Fibroblast of villous mesenchyme (primary cell): ENCODE measurements at places on chromosomes 7 and 10. TPM values are rescaled to one million over a fixed set of nuclear protein-coding genes. Genes with fewer than 3 reads are reported as not detected.

DNA sequence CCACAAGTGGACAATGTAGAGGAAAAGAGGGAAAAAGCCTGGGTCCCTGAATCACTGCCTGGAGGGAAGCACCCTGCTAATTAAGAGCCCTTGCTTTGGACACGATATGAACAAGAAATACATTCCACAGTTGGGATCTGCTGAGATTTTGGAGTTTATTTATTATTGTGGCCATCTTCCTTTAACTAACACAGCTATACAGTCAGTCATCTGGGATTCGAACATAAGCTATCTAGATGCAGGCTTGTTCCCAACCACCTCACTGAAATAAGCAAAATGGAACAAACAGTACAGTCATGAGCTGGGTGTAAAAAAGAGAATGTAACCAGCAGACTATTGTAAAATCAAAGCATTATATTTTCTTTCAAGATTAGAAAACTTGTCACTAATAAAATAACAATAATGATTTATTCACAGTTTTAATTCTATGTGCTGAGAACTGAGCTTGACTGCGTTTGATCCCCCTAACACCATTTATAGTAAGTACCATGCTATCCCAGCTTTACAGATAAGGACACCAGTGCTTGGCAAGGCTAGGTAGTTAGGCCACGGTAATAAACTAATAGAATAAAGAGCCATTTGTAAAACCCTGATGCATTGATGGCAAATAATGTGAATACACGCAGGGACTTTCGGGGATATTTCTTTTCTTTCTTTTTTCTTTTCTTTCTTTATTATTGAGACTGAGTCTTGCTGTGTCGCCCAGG is 223.8 kb upstream of the KLF6 start:
- no peak for DNase-seq

- no peak for DNase-seq
These were observed 78.1 kb downstream of the PRKCQ start for GRCh38 chr10:6501931-6502330.

DNA sequence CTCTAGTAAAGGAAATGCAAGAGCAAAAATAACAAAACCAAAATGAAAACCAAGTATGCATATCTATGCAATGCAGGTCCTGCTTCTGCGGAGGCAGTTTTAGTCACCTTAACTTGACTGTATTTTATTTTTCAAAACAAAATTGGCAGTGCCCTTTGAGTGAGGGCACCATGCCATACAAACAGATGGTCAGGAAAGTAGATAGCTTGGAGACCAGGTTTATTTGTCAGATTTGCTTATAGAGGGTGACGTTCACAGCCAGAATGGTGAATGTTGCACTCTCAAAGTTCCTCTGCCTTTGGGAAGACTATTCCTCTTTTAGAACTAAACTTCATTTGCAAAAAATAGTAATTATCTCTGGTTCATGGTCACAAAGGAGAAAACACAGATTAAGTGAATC is 801.9 kb downstream of the ANKRD7 start:
- no peak for DNase-seq

DNA sequence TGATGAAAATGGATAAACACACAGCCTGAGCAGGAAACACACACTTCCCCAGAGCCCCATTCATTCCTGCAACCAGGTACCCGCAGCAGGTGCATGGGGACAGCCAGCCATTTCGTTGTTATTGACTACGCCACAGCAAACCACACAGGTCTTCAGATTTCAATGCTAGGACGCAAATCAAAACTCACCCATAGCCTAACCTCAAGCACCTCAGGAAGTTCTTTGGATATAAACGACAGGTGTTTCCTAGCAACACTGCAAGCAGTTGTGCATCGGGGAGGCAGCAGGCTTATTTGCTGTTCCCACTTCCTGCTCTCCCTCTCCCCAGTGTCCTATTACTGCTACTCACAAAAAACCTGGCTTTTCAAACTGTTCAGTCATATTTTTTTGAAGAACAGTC is 176.5 kb upstream of the FRMD4A start:
- no peak for DNase-seq

- DNase-seq = no peak
These were observed 18.2 kb upstream of the TSPAN33 start for GRCh38 chr7:129126314-129126713.

GRCh38 chr7:91436655-91437054 is 172.4 kb downstream of the FZD1 start:
- DNase-seq = no peak

GRCh38 chr10:63268149-63268797 is 135.1 kb downstream of the NRBF2 start:
- DNase-seq = peak; percentile 58

- DNase-seq = no peak
These were observed 79.4 kb upstream of the NXPH1 start for GRCh38 chr7:8353991-8354390.

- DNase-seq = peak; percentile 15
These were observed 177.1 kb downstream of the EVX1 start for GRCh38 chr7:27419581-27420177.

DNA sequence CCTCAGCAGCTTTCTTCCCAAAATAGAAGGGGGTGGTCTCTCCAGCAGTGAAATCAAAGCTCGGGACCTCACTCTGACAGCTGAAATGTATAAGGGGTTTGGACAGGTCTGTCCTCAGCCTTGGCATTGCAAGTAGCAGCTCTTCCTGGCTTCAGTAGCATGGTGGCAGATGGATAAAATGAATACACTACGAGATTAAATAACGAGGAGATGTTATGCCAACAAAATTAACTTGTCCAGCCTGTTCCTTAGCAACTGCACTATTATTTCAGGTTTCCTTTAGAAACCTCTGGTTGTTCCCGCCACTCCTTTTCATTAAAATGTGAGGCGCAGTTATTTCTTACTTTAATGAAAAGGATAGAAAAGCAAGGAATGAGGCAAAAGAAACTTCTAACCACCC is 24.9 kb downstream of the PRLHR start:
- DNase-seq = no peak

GRCh38 chr7:159059629-159060028 is 85.0 kb downstream of the VIPR2 start:
- no peak for DNase-seq

DNA sequence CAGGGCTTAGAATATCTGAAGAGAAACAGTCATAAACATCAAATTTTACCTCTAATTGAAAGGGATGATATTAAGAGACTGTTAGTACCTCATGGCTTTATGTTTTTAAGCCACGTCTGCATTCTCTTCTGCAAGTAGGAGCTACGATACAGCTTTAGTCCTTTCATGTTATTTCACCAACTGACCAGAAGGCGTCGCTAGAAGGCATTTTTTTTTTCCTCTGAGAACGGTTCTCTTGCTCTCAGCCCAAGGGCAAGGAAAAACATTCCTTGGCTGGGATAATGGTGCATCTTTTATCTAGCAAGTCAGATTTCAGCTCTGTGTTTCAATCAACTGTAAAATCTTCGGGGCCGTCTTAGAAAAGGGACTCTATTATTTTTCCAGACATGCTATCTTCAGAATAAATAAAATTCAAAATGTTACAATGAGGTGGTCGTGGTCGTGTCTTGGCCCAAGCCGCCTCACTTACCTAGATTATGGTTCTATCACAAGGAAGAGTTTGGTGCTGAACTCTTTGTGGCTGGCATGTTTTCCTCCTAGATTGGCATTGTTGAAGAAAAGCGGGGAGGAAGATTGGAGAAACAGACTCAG is 41.6 kb upstream of the LYZL2 start:
- peak; percentile 81 for DNase-seq

GRCh38 chr7:41981046-41982040 is 255.7 kb downstream of the GLI3 start:
- DNase-seq = no peak

- DNase-seq = no peak
These were observed 27.1 kb upstream of the SLC35B4 start for GRCh38 chr7:134343796-134344195.

DNA sequence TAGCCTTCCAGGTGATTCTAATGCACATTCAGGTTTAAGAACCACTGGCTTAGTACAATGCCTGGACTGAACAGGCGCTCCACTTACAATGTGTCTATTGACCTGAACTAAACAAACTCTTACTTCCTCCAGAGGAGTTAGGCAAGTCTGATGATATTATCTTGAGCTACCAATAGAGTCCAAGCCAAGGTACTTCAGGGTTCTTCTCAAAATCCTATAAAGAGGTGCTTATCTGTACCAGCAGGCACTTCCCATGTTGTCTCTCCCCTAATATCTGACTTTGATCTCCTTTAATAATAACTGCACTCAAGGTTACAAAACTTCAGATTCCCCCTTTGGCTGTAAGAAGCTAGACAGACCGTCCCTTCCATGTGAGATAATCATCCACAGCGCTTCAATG is 157.0 kb upstream of the SVIL start:
- DNase-seq = no peak

GRCh38 chr10:66176772-66177171 is 749.1 kb upstream of the LRRTM3 start:
- peak; percentile 38 for DNase-seq

DNA sequence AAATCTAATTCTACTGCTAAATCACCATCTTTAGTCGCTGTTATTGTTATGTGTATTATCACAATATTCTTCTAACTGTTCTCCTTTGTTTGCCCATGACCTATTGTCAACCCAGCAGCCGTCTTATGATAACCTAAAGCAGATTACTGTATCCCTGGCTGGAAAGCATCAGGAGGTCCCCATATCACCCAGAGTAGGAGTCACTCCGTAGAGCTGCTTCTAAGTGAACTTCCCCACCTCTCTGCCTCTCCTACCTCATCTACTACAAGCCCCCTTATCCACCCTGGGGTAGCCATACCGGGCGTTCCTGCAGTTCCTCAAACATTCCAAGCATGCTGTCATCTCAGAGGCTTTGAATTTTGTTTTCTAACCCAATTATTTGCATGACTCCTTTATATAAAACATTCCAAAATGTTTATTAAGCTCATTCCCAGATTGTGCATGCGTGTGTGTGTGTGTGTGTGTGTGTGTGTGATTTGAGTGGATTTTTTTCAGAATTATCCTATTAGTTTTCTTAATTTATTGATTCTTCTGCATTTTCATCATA is 39.7 kb downstream of the POU6F2 start:
- DNase-seq = no peak

- DNase-seq = peak; percentile 99
These were observed 7.8 kb downstream of the ITPRIP start for GRCh38 chr10:104330168-104331110.

GRCh38 chr10:112990271-112990670 is 40.2 kb downstream of the TCF7L2 start:
- DNase-seq = no peak

GRCh38 chr10:61487506-61487905 is 34.3 kb upstream of the TMEM26 start:
- DNase-seq = no peak

DNA sequence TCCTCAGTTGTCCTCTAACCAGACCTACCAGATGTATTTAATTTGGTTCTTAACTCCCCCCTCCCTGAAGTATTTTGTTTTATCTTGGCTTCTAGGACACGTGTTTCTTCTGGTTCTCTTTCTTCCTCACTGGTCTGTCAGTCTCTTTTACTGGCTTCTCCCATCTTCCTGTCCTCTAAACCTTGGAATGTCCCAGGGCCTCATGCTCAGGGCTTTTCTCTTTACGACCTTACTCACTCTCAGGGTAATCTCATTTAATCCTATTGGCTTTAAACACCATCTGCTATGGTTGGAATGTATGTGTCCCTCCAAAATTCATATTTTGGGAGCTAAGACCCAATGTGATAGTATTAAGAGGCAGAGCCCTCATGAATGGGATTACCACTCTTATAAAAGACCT is 418.2 kb upstream of the PODXL start:
- DNase-seq = no peak

DNA sequence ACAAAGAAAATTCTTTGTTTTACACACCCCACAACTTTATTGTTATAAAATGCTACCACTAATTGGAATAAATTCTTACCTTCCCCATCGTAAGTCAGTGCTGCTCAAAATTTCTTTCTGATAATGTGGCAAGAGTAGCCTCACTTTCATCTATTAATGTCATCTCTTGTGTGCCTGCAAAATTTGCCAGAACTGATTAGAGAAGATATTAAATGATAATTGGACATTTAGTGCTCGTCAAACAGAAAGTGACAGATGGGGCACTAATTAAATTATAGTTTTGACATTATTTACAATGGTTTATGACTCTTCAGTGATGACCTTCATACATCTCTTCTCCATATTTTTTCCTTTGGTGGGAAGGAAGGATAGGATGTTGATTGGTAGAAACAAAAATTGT is 690.9 kb downstream of the NXPH1 start:
- DNase-seq = no peak

GRCh38 chr10:84328418-84329195 is at the start of gene CCSER2:
Gene CCSER2 (plus strand): TSS chr10:84328589. CDS start chr10:84371053, 42,464 bp downstream.
- DNase-seq = peak; percentile 42

GRCh38 chr7:29606830-29607229 is 43.2 kb downstream of the PRR15 start:
- no peak for DNase-seq

GRCh38 chr7:36884910-36885309 is 160.6 kb upstream of the AOAH start:
- no peak for DNase-seq

- DNase-seq = peak; percentile 22
These were observed 305.3 kb downstream of the PRPF18 start for GRCh38 chr10:13892001-13892491.

The CH25H gene
- under 0.01 and 0.64 TPM in 2 replicates for total RNA-seq

The GCK gene
- 0.43 and 0.64 TPM in 2 replicates for total RNA-seq

The NPY4R2 gene
- total RNA-seq = not detected in 2 replicates

The NME8 gene
- total RNA-seq = not detected in 2 replicates

The LIPM gene
- total RNA-seq = not detected in 2 replicates

The CYP3A5 gene
- total RNA-seq = under 0.01 and 0.43 TPM in 2 replicates

The TMEM176A gene
- under 0.01 TPM in 1 of 2 replicates, not detected in the other for total RNA-seq

The CDH23 gene
- total RNA-seq = under 0.01 TPM in 2 replicates

The SPDYE2 gene
- not detected in 2 replicates for total RNA-seq

The AGBL3 gene
- total RNA-seq = 1.3 and 1.6 TPM in 2 replicates

The GRK5 gene
- 15.5 and 16.0 TPM in 2 replicates for total RNA-seq

The C10orf105 gene
- under 0.01 TPM in 1 of 2 replicates, not detected in the other for total RNA-seq

The PRPS1L1 gene
- not detected in 2 replicates for total RNA-seq

The AOAH gene
- not detected in 2 replicates for total RNA-seq
